ENCODE measurements at places on chromosomes 5 and 9. TPM values are rescaled to one million over a fixed set of nuclear protein-coding genes. Genes with fewer than 3 reads are reported as not detected.
A peak's percentile ranks its signal among the peaks of the same experiment; 100 is the strongest.

The ADGRD2 gene
- not detected for total RNA-seq

DNA sequence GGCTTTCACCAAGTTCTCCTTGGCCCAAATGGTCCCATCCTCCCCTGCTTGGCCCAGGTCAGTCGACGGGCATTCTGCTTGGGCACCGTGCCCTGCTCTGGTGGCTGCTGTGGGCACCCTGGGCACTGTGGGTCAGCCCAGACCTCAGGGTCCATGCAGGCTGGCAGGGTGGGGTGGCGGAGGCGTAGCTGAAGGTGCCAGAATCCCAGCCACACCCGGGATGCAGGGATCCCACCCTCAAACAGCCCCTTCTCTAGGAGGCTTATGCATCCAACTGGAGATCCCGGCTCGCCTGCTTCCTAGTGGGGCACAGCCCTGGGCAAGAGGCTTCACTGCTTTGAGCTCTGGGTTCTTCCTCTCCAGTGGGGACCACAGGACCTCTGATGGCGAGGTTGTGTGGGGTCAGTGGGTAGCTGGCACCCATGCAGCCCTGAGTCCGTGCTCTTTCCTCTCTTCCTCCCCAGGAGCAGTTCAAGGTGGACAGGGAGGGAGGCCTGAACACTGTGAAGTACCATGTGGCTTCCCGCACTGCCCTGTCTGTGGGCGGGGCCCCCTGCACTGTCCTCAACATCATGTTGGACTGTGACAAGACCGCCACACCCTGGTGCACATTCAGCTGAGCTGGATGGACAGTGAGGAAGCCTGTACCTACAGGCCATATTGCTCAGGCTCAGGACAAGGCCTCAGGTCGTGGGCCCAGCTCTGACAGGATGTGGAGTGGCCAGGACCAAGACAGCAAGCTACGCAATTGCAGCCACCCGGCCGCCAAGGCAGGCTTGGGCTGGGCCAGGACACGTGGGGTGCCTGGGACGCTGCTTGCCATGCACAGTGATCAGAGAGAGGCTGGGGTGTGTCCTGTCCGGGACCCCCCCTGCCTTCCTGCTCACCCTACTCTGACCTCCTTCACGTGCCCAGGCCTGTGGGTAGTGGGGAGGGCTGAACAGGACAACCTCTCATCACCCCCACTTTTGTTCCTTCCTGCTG, 9.4 kb downstream of the B4GALT7 start:
- no peak for DNase-seq

- DNase-seq: no peak
These were observed 394.1 kb upstream of the WWC1 start for GRCh38 chr5:167897371-167897770.

The QSOX2 gene
- total RNA-seq: 6.6 TPM

DNA sequence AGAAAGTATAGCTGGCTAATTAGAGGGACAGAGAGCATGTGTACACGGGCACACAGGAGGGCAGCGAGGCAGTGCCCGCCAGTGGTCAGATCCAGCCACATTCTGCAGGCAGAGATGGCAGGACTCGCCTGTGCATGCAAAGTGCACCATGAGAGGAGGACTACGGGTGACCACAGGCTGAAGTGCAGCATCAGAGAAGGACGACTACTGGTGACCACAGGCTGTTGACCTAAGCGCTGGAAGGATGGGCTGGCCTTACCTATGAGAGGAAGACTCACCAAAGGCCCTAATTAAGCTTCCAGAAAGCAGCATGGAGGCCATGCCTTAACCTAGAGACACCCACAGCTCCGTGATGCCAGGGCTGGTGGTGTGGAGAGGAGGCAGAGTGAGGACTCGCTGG, 54.2 kb upstream of the SLC25A51 start:
- DNase-seq: no peak

GRCh38 chr5:160259341-160259740, 30.0 kb downstream of the FABP6 start:
- DNase-seq: no peak

DNA sequence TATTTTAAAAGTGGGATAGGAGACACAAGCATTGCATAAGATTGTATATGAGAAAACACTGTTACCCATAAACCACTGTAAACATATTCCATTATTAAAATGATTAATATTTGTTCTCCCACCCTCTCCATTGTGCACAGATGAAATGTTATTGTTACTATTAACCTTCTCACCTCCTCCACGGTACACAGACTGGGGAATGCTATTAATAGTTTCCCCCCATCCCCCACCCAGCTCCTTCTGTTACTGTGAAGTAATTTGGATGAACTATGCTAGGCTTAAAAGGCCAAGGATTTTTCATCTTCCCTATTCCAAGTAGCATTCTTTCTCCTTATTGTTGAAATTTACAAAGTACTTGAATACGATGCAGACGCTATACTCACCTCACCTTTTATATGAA, 91.4 kb downstream of the JAKMIP2 start:
- no peak for DNase-seq

DNA sequence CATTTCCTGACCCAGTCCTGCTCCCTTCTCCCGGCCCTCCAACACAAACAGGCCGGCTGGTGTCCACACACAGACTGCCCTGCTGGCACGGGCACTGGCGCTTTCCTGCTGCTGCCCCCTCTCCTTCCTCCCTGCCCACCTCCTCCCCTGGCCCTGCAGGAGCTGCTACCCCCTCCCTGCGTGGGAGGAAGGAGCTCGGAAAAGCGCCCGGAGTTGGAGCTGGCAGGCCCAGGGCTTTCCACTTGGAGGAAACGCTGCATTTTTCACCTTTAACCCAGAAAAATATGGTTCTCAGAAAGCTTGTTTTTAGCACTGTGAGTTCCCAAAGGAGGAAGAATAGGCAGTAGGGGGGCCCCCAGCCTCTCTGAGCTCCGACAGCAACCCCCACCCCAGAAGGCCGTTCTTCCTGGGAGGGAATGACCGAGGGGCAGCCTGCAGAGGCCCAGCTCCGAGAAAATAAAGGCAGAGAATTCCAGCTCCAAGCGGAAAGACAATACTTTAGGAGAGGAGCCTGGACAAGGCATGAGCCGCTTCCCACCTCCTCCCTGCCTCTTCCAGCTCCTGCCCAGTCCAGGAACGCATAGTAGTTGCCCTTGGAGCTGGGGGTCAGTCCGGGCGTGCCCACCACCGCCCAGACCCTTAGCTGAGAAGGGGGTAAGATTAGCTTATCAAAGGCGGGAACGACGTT, 88.9 kb downstream of the LIFR start:
- peak; percentile 79 for DNase-seq

DNA sequence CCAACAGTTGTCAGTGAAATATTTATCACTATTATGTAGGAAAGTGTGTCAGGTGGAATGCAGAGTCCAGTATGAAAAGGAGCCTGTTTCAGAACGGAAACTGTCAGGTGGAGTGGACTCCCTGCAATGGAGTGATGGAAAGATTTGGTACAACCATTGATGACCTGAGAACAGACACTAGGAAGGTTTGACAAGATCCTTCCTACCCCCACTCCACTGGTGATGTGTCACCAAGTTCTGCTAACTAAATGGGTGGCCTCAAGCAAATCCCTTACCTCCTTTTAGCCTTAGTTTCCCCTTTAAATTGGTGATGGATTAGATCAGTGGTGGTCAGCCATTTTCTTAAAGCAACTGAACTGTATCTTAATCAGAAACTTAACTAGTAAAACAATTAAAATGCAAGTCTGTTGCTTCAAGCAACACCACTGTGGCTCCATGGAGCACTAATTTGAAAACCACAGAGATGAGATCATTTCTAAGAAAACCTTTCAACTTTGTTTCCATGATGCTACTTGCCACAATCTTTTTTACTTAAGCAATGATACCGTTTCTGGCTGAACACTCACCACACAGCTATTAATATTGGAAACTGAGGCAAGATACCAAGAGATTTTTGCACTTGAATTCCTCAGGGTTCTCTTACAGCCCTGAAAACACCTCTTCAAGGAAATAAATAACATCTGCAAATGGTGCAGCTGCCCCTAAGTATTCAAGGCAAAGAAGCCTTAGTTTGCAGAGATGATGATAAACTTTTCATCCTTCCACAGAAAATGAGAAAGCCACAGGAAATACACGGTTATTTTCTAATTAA, 140.6 kb downstream of the ERCC6L2 start:
- DNase-seq: no peak

The GM2A gene
- total RNA-seq: 33.1 TPM

DNA sequence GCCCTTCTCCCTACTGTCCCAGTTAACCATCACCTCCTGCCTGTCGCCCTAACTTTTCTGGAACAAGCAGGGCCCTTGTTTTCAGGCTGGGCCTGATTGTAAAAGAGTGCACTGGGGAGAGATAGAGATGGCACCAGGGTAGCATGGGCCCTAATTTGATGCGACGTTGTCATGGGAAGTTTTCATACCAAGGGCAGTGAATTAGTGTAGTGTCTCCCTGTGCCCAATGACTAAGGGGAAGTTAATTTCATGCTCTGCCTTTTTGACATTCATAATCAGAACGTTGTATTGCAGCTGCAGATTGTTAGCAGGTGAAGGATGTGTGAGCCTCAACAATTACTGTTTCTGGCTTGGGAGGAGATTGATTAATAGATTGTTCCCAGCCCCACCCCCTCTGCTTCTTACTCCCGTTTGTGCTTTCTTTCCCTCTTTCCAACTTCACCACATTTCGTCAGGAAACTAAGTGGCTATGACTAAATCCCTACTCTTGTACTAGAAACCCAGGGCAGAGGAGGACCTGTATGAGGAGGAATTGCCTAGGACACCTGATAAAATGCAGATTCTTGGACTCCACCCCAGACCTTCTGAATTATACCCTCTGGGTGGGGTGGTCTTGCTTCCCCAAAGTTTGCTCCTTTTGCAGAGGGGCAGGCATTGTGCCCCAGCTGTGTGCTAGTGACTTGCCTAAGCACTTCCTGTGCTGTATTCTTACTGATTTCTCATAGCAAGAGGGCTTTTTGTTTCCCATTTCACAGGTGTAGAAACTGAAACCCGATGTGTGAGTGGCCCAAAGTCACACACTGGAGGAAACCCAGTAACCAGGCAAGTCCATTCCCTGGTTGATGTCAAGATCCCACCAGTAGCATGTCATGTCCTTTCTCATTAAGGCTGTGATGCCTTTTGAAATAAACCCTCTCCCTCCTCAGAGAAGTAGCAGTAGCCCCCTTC, 56.3 kb downstream of the DAB2IP start:
- DNase-seq: no peak

GRCh38 chr5:151196556-151197290, 27.2 kb downstream of the CCDC69 start:
- DNase-seq: no peak

GRCh38 chr9:79287708-79288290, 284.0 kb upstream of the TLE4 start:
- no peak for DNase-seq

The PLAA gene
- total RNA-seq: 26.6 TPM

DNA sequence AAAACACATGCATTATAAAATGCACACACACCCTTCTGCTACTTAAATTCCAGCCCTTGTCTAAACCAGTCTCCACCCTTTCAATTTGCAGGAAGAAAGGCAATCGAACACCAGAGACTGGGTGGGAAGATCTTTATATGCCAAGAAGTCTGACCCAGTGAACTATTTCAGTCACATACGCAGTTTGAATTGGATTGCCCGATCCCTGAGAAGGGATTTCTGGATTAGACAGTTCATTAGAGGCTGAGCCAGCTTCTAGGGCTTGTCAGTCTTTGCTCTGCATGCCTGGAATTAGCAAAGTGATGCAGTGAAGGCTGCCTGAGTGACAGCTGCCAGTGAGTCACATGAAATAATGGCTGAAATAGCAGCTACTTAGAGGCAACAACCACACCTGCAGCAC, 159.9 kb downstream of the PPP2R2B start:
- no peak for DNase-seq

The ST8SIA4 gene
- 4.9 TPM for total RNA-seq
